NCI-H446 (cell line): ENCODE measurements at places on chromosomes 13 and 19.

DNA sequence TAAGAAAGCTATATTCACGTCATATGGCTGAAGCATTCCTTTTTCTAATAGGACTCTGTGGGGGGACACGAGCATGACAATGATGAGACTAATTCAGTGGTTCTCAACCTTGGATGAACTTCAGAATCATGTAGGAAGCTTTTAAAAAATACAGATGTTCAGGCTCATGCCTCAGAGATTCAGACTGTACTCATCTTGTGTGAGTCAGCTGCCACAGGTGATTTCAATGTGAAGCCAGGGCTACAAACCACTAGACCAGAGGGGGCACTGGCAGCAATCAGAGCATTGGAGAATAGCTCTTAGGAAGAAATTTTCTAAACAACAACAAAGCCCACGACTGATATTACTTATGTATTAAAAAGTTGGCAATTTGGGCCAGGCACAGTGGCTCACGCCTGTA lies 91.7 kb downstream of the SERP2 start:
- no peak for DNase-seq

GRCh38 chr19:5682107-5682482 lies 1.3 kb downstream of the HSD11B1L start:
- no peak for DNase-seq

DNA sequence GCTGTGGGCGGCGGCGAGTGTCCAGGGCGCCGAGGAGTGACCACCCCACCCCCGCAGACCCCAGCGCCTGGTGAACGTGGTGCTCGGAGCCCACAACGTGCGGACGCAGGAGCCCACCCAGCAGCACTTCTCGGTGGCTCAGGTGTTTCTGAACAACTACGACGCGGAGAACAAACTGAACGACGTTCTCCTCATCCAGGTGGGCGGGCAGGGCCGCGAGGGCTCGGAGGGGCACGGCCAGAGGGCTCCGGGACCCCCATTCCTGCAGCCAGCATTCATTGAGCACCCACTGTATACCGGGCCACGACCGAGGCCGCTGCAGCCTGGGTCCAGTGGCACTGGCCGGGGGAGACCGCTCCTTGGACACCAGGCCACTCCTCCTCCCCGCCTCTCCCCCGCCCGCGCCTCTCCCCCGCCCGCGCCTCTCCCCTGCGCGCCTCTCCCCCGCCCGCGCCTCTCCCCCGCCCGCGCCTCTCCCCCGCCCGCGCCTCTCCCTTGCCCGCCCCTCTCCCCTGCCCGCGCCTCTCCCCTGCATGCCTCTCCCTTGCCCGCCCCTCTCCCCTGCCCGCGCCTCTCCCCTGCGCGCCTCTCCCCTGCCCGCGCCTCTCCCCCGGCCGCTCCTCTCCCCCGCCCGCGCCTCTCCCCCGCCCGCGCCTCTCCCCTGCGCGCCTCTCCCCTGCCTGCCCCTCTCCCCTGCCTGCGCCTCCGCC lies 3.2 kb downstream of the PRTN3 start:
- no peak for DNase-seq

- DNase-seq, result no peak
Measured at GRCh38 chr13:83794583-83794982, 87.7 kb downstream of the SLITRK1 start.

- peak; percentile 66 for DNase-seq
Measured at GRCh38 chr19:48874303-48875135, 2.3 kb downstream of the PPP1R15A start.
